ENCODE measurements at places on chromosomes 3 and 15.

DNA sequence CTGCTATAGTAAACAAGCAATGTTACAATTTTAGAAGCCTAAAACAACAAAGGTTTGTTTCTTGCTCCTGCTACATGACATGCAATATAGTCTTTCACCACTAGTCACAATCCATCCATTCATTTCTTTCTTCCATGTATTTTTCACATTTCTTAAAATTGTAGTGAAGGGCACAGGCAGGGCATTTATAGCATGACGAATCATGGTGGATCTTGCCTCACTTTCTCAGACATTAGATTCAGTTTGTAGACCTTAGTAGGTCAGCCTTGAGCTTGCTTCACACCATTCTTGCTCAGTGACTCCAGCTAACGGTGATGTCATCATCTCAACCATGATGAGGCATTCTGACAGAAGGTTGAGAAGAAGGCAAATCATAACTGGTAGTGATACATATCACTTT is 546.8 kb downstream of the TBL1XR1 start:
- DNase-seq: no peak

DNA sequence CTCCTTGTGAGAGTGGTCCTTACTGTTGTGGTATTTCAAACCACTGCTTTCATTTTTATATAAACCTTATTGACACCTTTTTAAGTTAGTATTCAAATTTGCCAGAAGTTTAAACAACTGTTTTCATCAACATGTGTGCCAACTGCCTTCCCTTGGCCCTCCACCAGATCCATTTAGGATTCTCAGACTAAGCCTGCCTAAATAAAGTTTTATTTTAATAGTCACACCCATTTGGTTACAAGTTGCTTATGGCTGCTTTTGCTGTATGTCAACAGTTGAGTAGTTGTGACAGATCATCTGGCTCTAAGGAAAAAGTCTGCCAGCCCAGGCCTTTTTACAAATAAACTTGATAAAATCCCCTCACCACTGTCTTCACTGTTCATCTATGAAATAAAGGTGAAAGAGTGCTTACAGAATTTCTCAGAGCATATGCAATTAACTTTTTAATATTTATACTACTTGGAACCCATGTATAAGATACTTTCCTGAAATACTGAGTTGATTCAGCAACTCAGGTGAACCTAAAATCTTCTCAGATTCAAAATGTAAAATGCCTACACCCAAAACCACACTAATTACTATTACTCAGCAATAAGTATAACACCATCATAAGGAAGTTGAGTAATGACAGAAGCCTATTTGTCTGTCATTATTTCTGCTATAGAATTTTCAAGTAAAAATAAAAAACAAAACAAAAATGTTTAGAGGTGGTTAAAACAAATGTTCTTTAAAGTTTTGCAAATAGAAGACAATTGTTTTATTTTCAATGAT is 35.1 kb downstream of the PEAK1 start:
- no peak for DNase-seq

GRCh38 chr3:156743859-156744258 is 69.5 kb downstream of the TIPARP start:
- no peak for DNase-seq

- DNase-seq: no peak
These were observed 2.1 kb downstream of the OPA1 start for GRCh38 chr3:193594946-193595689.

- DNase-seq: no peak
These were observed 66.4 kb upstream of the CNTN6 start for GRCh38 chr3:1026395-1026794.

- DNase-seq: peak; percentile 73
These were observed at the start of gene SRGAP3 for GRCh38 chr3:9249273-9250192. Gene SRGAP3 (minus strand): TSS chr3:9249646. CDS start chr3:9248951, 695 bp downstream.

DNA sequence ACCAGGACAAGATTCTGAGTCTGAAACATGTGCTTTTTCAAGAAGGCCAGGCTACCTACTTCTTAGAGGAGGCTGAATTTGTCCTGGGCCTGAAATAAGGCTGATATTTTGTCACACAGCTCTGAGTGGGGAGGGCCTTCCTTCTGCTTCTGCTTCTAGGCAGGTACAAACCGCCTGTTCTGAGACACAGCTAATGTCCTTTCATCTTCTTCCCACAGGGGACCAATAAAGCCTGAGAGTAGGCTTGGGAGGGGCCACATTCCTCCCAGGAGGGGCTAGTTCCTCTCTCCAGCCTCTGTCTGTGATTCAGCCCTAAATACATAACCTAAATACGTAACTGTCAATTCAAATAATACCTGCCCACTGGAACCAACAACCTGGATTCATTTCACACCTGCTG is 34.8 kb downstream of the CRYGS start:
- DNase-seq: no peak

- no peak for DNase-seq
These were observed 61.7 kb downstream of the THRB start for GRCh38 chr3:24432989-24433388.

GRCh38 chr3:120192579-120192978 is 92.4 kb downstream of the GPR156 start:
- DNase-seq: no peak
